GM12865 (cell line): ENCODE measurements at places on chromosomes 13 and 19.
A peak's percentile ranks its signal among the peaks of the same experiment; 100 is the strongest.

GRCh38 chr19:13723206-13723605 is 41.1 kb upstream of the MRI1 start:
- no peak for DNase-seq

DNA sequence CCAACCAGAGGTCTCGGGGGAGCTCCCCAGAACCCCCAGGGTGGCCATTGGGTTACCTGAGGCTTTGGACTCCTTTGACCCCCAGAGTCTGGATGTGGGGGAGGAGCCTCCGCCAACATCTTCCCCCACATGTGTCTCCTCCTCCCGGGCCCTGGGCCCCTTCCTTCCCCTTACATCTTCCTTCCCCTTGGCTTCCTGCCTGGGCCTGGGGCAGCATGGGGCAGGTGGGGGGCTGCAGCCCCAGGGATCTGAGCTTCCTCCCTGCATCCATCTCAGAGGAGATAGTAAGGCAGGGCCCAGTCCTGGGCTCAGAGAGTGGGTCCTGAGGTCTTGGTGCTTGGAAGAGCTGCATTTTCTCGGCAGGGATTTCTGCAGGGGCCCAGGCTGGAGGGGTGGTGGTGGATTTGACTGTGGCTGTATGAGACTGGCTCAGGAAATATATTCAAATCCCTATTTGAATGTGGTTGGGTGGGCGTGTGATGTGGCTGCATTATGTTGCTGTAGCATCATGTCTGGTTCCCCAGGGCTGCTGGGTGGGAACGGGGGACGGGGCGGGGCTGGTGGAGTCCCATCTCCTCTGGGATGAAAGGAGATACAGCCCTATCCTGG is 919 bp downstream of the VAV1 start:
- DNase-seq: peak; percentile 86

- DNase-seq: no peak
Observed at GRCh38 chr13:70108356-70109105, at the start of gene KLHL1. Gene KLHL1 (minus strand): TSS chr13:70108452. CDS start chr13:70107699, 753 bp downstream.

DNA sequence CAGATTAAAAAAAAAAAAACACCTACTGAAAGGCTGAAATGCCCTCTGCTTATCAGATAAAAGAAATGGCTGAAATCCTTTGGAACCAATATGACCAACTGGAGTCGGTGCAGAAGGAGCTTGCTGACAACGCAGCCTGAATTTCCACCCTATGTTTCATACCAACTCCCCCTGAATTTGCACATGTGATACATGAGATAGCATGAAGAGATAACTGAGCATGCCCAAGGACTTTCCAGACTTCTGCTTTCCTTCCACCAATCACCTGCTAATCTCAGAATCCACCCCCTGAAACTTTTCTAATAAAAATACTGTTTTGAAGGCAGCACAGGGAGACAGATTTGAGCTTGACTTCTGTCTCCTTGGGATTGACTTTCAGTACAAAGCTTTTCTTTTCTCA is 32.2 kb upstream of the WDFY2 start:
- peak; percentile 16 for DNase-seq

GRCh38 chr19:45995715-45996385 is 583 bp downstream of the CCDC61 start:
- no peak for DNase-seq

DNA sequence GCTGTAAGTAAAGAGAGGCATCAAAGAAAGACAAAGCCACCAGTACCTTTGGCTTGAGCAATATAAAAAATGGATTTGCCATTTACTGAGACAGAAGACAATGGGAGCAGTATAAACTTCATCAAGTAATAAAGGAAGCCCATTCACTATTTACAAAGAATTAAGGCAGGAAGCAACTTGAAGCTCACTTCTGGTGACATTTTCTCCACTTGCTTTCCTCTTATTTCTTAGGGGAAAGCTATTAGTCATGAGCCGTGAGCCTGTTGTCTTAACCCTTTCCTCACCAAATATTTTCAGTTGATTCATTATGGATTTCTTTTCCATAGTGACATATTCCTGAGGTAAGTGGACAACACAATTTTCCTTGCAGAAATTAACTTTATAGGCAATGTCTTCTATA is 156.8 kb downstream of the DNAJC3 start:
- no peak for DNase-seq

GRCh38 chr13:109272595-109273325 is 513.6 kb downstream of the IRS2 start:
- DNase-seq: no peak

DNA sequence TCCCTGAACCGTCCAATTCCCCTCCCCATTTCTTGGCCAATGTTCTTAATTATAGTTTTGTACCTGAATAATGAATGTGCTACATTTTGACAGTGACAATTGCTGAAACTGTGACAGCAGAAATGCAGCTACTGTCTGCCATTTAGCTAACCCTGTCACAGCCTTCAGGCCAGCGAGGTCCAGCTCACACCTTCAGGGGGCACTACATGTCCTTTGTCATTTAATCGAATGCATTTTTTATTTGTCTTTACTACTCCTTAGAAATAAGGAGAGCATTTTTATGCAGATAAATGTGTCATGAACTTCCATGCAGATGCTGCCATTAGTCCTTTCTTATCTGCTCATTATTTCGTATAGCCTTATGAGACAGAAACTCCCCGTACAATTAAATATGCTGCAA is 159.9 kb downstream of the MZT1 start:
- DNase-seq: no peak
